Effector memory CD8-positive, alpha-beta T cell (primary cell): ENCODE measurements at places on chromosomes 3 and 15.

GRCh38 chr15:80324545-80325080 is 72.6 kb upstream of the CTXND1 start:
- no peak for DNase-seq

DNA sequence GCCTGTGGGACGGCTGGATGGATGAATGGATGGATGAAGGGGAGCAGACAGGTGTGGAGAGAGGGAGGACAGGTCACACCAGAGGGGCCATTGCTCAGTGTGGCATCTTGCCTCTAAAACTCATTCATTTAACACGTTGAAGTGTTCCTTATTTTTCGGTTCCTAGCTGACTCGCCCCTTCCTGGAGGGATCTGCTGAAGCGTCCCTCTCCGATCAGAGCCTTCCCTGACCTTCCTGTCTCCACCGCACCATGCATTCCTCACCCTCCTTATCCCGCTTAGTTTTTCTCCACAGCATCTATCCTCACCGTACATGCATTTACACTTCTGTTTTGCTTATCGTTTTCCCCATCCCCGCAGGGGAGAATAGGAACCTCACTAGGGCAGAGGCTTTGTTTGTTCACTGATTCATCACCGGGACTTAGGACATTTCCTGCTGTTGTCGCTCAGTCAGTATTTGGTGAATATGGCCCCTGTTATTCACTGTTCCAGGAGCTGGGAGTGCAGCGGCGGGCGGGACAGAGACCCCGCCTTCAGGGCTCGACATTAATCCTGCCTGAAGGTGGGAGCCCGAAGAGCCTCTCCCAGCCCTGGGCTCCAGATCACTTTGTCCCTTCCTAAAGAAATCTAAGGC is 32.0 kb downstream of the FOXL2 start:
- DNase-seq = peak; percentile 9

- no peak for DNase-seq
Measured at GRCh38 chr15:99605490-99605931, 39.7 kb downstream of the MEF2A start.

DNA sequence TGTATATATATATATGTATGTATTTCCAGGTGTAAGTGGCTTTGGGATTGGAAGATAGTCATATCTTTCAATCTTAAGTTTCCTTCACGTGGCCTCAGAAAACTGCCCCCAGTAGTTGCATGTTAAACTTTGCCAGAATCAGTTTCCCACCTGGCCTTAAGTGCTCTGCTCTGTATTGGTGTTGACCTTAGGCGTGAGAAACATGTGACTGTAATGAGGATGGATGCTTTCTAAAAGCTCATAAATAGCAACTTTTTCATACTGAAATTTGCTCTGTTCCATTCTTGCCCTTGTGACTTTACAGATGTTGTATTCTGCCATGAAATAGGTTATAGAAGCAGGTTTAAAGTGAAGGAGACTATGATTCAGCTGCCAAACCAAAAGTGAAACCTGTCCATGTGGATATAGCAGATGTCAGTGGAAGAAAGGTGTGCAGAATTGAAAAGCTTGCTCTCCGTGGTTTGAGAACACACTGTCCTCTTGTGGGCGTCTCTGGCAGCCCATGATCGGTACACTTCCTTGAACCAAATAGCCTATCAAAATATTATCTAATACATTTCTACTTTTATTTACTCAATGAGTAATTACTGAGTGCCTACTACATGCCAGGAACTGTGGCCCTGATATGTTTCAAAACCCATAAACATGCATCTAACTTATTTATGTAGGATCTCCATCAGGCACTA is 15.8 kb downstream of the SCG5 start:
- no peak for DNase-seq

- DNase-seq = no peak
Measured at GRCh38 chr15:88828791-88829190, 25.6 kb downstream of the ACAN start.

DNA sequence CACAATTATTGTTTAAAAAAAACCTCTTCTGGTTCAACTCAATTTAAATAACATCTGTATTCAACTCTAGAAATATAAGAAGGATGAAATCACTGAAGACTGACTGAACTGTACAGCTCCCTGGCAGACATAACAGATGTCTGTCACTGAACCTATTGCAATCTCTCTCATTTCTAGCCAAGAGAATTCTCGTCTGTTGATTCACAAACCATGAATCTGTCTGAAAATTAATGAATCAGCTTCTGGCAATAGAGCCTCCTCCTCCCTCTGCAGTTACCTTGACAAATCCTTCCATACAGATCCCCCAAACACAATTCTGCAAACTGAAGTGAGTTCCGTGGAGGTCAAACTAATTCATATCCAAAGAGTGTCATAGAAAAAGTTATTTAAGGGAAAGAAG is 561.4 kb downstream of the PYDC2 start:
- DNase-seq = no peak

DNA sequence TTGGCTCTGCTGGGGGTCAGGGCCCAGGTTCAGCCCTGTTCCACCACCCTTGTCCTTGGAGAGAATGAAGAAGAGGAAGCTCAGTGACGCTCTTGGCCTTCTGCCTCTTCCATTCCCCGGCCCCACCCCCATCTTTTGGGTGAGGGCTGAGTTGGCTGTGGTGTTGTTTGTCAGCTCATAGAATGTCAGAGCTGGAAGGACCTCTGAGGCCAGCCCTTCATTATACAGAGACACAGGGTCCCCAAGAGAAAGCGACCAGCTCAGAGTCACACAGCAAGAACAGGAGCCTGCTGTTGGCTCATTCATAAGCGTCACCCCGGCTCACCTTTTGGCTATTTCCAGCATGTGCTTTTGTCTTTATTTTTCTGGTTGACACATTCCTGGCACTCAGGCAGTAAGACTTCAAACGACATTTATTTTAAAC is 68.2 kb downstream of the AAGAB start:
- DNase-seq = no peak

DNA sequence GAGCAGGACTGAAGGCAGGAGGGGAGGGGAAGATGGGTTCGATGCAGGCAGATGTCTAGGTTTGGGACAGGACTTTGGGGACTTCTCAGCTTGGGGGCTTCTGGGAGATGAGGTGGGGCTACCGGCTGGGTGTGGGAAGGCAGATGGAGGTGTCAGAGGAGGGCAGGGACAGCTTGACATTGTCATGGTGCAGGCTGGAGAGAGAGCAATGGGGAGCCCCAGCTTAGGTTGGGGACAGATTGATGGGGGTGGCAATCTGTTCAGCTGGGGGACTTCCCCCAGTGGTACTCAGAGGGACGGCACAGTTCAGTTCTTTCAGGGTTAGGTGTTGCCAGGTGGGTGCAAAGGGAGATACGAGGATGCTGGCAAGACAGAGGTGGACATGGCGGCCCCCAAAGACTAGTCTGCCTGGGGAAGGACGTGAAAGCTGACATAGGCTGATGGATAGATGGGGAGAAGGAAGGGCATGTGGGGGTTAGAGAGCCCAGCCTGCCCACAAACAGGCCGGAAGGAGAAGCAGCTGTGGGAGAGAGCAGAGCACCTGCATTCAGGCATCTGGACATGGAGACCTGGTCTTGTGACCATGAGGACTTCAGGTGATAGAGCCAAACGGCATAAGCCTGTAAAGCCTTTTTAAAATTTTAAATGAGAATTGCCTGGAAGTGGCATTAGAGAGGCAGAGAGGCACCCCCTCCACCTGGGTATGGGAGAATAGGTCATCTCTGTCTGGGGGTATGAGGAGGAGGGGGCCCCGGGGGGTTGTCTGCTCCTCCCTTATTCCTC is 21.1 kb downstream of the ACAA1 start:
- DNase-seq = no peak

GRCh38 chr15:70853973-70854665 is at the start of gene LARP6:
TSS of gene LARP6 (minus strand) at chr15:70854157. CDS start at chr15:70854088, 69 bp downstream.
- no peak for DNase-seq

DNA sequence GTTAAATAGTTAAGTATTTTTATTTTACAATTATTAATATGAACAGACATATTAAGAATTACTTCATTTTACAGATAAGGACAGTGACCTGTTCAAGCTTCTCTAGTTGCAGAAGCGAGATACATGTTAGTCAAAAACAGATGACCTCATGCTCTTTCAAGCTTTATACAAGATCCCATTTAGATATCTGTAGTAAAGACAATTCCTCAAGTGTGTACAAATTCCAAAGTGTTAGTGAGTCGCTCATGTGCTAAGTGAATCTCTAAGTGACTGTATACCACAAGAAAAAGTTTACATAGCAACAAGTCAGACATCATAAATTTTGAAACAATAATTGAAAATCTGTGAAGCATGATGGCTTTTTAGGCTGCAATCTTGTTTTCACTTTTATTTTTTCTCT is 293.8 kb downstream of the ROBO1 start:
- no peak for DNase-seq

- DNase-seq = no peak
Measured at GRCh38 chr15:98690272-98690950, 42.1 kb downstream of the IGF1R start.

DNA sequence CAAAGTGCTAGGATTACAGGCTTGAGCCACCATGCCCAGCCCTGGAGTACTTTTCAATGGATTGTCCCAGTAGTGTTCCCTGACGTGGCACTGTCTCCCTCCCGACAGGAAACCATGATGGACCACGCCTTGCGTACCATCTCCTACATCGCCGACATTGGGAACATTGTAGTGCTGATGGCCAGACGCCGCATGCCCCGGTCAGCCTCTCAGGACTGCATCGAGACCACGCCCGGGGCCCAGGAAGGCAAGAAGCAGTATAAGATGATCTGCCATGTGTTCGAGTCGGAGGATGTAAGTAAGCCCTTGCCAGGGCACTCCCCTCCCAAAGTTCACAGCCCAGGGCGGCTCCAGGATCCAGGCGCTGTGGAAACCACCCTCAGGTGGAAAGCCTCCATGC is 168.1 kb downstream of the NSMCE3 start:
- DNase-seq = no peak

GRCh38 chr3:13823692-13824091 is 56.2 kb downstream of the WNT7A start:
- DNase-seq = no peak

DNA sequence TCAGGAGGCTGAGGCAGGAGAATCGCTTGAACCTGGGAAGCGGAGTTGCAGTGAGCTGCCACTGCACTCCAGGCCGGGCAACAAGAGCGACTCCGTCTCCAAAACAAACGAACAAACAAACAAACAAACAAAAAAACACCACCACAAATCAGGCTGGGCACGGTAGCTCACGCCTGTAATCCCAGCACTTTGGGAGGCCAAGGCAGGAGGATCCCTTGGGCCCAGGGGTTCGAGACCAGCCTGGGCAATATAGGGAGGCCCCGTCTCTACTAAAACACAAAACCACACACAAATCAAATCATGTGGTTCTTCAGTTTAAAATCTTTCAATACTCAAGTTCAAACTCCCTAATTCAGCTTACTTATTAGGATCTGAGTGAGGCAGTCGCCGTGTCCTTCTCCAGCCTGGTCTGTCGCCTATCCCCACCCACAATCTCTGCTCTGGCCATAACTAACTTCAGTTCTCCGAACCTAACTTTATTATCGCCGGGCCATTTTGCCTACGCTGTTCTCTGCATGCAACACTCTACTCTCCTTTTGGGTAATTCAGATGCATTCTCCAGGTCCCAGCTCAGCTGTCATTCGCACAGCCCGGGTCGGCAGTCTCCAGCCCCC is 660 bp upstream of the RTF1 start:
- no peak for DNase-seq

DNA sequence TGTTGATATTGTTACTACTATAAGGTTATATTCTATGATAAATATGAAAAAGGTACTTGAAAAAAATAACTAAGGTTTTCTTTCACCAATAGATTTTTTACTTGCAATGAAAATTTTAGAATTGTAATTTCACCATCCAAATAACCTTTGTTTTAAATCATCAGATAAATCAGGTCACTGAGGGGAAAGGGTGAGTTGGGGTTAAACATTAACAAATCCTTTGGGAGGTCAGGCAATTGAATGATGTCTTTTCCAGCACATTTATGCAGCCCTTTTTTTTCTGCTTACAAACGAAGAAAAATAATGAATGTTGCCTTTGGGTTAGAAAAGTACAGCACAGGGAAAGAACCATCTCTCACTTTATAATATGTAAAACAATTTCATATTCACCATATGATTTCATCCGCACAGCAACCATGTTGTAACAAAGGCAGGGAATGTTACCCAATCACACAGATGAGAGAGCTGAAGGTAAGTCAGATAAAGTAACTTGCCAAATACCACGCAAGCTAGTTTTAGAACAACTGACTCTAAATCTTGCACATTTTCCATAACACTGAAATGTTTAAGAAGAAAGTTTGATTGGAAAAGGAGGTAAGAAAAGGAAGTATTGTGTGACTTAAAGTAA is 151.3 kb downstream of the FGF12 start:
- DNase-seq = no peak

DNA sequence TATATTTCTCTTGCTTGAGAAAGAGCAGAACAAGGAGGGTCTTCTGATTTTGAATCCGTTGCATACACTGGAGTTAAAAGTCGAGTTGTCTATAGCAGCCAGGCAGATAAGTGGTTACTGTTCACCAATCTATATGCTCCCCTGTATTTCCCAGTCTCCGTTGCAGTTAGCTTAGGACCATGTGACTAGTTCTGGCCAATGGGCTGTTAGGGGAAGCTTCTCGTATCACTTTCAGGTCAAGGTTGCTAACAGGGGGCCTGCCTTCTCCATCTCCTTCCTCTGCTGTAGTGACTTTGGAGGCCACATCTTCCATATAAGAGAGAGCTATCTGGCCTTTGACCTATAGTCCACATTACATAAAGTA is 188.5 kb upstream of the KBTBD8 start:
- no peak for DNase-seq

DNA sequence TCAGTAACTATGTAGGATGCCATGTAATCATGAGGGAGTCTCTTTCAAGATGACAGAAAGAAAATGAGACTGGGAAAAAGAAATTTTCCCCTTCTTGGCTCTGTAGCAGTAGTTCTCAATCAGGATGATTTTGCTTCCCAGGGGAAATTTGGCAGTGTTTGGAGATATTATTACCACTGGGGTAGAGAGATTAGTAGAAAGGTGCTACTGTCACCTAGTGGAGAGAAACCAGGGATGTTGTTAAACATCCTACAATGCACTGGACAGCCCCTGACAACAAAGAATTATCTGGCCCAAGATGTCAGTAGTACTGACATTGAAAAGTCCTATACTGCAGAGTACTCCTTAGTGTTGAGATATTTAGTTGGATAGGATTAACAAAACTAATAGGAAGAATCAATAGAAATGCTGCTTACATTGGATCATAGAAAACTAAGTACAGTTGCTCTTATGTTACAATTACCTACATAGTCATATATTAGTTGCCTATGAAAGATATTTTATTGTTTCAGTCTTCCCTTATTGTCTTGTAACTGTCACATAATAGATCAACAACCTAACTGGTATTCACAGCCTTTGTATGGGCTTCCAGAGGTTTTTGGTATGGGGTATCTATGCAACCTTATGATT is 433.3 kb downstream of the RAP2B start:
- no peak for DNase-seq

- DNase-seq = no peak
Measured at GRCh38 chr3:278300-279064, 81.9 kb downstream of the CHL1 start.

GRCh38 chr3:108329947-108330346 is 33.6 kb downstream of the HHLA2 start:
- DNase-seq = no peak

GRCh38 chr15:69116391-69116790 is 44.0 kb upstream of the GLCE start:
- DNase-seq = no peak

- no peak for DNase-seq
Measured at GRCh38 chr3:180383332-180384020, 218.5 kb upstream of the TTC14 start.
